CD14-positive monocyte (primary cell): ENCODE measurements at places on chromosomes 5 and 9. TPM values are rescaled to one million over a fixed set of nuclear protein-coding genes. Genes with fewer than 3 reads are reported as not detected.

The STKLD1 gene
- polyA plus RNA-seq = 0.25 and 0.27 TPM in 2 replicates

GRCh38 chr5:61330341-61330844, 1.7 kb upstream of the ZSWIM6 start:
- DNase-seq = no peak

The LECT2 gene
- not detected in 2 replicates for polyA plus RNA-seq

DNA sequence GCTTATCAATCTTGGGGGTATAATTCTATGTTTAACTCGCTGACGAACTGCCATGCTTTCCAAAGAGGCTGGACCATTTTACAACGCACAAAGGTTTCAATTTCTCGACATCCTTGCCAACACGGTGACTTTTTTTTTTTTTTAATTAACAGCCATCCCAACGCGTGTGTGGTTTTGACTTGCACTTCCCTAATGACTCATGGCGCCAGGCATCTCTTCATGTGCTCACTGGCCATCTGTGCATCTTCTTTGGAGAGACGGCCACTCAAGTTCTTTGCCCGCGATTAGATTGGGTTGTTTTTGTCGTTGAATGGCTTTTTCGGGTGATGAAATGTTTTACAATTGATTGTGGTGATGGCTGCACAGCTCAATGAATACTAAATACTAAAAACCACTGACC, 12.5 kb upstream of the CARD9 start:
- no peak for DNase-seq

DNA sequence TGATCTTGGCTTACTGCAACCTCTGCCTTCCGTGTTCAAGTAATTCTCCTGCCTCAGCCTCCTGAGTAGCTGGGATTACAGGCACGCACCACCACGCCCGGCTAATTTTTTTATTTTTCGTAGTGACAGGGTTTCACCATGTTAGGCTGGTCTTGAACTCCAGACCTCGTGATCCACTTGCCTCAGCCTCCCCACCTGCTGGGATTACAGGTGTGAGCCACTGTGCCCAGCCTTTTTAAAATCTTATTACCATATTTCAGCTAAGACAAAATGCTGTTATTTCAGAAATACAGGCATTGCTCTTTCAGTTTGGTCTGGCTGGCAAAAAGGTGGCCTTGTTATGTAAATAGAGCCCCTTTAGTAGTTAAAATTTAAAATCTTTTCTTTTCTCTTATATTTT, 46.9 kb upstream of the GLDC start:
- no peak for DNase-seq

- peak; percentile 61 for DNase-seq
These were observed at the start of gene FOXD1 for GRCh38 chr5:73448463-73449136. Gene FOXD1, minus strand, starts transcription at chr5:73448777. Its CDS starts 415 bp downstream, at chr5:73448362.

DNA sequence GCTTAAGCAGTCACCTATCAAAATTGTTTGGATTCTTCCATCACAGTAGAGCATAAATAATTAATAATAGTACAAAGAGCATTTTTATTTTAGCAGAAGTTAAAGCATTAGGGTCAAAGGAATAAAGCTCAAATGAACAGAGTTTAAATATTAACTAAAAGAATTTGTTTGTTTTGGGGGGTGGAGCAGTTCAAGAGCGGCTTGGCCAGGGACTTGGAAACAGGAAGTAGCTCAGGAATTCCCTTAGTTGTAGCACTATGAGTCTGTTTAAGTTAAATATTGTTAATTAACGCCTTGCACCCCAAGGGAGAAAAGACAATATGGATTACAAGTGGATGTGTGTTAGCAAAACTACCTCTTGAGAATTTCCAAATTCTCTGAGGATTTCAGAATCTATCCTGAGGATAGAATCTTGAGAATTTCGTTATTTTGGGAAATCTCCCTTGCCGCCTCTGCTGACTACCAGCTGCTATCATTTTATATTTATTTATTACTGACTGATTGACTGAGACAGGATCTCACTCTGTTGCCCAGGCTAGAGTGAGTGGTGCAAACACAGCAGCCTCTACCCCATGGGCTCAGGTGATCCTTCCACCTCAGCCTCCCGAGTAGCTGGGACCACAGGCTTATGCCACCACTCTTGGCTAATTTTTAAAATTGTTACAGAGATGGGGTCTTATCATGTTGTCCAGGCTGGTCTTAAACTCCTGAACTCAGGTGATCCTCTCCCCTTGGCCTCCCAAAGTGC, 96.7 kb upstream of the CHD1 start:
- peak; percentile 53 for DNase-seq

GRCh38 chr5:80184235-80185023, 71.4 kb downstream of the SERINC5 start:
- DNase-seq = no peak

The NOXA1 gene
- polyA plus RNA-seq = 1.6 TPM

The C9orf85 gene
- polyA plus RNA-seq = 6.4 TPM

DNA sequence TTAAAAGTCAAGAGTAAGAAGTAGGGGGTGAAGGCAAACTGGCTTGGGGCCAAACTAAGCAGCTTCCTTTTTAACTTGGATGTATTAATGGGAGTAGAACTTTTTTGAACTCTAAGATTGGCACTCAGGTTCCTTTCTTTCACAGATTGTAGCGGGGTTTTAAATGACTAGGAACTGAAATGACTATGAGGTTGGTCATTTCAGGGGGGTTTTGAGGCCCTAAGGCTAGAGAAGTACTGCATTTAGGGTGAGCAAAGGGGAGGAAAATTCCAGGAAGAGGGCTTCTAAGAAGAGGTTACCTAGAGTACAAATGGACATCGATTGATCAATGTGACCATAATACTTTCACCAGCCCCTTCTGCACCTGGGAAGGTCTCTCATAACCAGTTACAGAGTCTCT, 381.8 kb downstream of the MLLT3 start:
- DNase-seq = no peak

DNA sequence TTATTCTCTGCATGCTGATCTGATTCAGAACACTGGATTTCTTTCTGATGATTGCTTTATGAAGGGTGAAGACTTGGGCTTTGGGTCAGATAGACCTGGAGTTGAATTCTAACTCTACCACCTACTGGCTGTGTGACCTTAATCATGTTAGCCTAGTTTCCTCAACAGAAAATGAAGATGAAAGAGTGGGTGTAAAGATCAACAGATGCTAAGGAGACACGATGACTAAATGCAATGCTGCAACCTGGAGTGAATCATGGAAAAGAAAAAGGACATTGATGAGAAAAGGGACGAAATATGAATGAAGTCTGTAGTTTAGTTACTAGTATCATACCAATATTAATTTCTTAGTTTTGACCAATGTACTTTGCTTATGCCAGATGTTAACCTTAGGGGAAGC, 27.8 kb upstream of the DENND1A start:
- DNase-seq = no peak

- no peak for DNase-seq
These were observed 33.5 kb downstream of the CARTPT start for GRCh38 chr5:71752441-71753190.

DNA sequence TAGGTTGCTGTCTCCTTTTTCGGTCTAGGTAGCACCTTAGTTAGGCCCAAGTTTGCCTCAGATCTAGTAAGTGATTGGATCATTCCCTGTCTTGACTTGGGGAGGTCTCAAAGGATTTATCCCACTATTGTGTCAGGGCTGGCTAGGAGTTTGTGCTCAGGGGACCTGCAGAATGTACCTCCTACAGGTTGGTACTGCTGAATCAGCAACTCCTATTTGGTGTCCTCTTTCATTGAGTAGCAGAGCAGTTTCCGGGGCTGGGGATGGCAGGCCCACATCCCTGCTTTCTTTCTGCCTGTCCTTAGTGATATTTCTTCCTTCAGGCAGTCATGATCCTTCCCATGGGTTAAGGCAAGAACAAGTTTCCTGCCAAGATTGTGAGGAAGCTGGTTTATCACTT, 192.9 kb upstream of the CCNH start:
- DNase-seq = no peak

GRCh38 chr9:34123682-34124081, 2.8 kb downstream of the DCAF12 start:
- DNase-seq = peak; percentile 92

DNA sequence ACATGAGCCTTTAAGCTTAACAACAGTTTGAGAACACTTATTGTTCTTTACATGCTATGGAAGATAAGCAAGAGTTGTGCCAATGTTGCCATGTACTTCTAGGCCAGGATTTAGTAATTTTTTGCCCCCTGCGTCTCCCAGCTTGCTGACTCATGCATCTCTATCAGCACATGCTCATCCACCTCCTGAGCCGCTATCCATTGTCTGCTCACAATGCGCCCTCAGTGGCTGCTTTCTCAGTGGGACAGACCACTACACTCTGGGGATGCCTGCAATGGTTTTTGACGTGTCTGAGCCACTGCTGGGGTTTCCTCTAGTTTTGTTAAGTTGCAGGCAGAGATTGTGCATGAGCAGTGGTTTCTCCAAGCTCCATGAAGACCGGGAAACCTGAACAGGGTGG, 50.9 kb upstream of the PHF2 start:
- no peak for DNase-seq

DNA sequence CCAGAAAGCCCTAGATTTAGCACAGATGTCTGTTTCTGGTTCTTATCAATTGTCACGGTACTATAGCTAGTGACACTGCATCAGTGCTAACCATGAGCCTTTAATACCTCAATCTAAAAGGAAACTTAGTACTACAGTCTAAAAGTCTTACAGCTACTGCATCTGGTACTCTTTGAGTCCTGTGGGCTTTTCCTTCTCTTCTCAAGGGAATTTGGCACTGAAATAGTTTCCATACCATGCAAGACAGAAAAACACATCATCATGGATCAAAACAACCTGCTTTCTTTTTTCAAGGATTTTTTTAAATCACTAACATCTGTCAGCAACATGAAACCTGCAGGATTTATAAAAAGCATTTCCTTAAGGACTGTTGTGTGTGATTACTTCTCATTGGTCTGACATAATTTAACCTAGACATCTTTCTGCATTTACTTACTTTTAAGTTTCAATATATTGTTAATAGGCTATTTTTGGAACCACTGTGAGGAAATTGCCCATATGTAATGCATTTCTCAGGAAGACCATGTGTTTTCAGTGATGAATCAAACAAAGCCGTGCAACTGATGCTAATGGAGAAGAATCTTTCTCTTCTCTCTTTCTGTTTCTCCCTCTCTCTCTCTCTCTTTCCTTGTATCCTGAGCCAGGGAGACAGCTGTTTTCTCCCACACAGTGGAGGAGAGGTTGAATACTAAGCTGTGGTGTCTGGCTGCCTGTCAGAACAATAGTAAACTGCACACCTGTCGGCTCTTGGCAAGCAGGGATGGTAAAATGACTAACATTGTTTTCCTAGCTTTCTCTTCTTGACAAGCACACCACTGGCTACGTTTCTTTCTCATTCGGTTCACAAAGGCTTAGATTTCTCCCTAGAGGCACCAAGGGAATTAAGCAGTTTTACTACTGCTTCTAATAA, 273.4 kb downstream of the CSNK1G3 start:
- DNase-seq = no peak

DNA sequence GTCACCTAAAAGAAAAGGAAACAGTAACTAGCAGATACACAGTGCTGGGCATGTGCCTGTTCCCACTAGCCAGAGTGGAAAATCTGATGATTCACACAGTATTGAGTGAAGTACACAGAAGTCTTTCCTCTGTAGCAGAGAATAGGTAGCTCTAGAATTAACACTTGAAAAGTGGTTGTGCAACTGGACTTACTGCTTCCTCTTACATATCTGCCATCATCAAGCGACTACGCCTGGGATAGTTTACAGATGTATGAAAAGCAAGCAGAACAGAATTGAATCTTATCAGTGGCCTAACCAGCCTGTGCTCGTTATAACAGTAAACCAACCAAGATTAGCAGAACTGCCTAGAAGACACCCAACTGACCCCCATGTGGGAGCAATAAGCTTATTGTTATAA, 130.6 kb downstream of the DTWD2 start:
- DNase-seq = no peak

DNA sequence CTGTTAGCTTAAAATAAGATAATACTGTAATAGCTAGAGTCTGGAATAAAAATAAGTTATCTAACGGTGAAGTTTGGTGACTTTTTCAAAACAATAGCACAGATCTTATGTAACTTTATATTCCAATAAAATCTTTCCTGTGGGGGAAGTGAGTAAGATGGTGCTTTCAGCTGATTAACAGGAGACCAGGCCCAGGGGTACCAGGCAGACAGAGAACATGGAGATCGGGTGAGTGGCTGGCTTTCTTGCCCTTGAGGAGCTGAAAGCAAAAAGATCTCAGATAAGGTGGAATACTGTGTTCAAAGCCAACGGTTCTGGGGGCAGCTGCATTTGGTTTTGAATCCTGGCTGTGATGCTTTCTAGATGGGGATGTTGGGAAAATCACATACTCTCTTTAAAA, 61.3 kb downstream of the MAT2B start:
- DNase-seq = no peak
